ENCODE measurements at places on chromosomes 2 and 18. TPM values are rescaled to one million over a fixed set of nuclear protein-coding genes. Genes with fewer than 3 reads are reported as not detected.

LYPD6B gene
- total RNA-seq = 76.0 TPM

DNA sequence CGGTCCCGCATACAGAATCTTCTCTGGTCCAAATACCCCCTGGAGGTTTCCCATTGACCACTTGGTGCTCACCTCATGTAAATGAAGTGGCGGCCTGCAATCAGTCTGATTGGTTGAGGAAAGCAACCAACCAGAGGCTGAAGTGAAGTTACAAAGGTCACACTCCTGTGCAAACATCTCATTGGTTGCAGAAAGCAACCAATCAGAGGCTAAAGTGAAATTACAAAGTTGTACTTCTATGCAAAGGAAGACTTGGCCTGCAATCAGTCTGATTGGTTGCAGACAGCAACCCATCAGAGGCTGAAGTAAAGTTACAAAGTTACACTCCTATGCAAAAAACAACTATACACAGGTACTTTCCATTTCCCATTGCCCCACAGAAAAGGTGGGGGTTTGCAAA, 2.5 kb upstream of the SP100 start:
- DNase-seq = no peak

BOK gene
- 16.0 TPM for total RNA-seq

GRCh38 chr2:35228584-35228983, 1127.0 kb upstream of the CRIM1 start:
- DNase-seq = no peak

Measured in ureter (tissue), 1 donor.